ENCODE measurements at places on chromosomes 2 and 18.
A peak's percentile ranks its signal among the peaks of the same experiment; 100 is the strongest.

GRCh38 chr2:35871672-35872071, 483.9 kb upstream of the CRIM1 start:
- DNase-seq, result no peak

- DNase-seq, result no peak
Measured at GRCh38 chr2:241854342-241855244, 4.1 kb downstream of the PDCD1 start.

DNA sequence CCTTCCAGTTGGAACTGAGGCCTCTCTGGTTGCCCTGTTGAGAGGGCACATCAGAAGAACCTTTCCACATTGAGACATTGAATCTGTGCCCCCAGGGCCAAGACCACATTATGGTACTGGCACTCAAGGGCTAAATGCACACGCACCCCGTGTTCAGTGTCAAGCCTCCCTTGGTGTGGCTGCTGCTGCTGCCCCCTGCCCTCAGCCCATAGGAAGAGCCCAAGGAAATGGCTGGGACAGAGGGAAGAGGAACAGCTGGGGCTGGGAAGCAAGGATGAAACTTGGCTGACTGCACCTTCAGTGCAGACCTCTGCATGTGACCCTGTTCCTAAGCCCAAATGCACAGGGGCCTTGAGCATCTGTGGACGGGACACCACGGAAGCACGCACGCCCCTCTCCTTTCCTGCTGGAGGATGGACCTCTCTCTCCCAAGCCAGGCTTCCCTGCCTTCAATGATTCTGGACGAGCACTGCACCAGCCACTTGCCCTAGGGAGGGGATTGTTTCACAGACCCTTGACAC, 40.2 kb downstream of the NIFK start:
- no peak for DNase-seq

DNA sequence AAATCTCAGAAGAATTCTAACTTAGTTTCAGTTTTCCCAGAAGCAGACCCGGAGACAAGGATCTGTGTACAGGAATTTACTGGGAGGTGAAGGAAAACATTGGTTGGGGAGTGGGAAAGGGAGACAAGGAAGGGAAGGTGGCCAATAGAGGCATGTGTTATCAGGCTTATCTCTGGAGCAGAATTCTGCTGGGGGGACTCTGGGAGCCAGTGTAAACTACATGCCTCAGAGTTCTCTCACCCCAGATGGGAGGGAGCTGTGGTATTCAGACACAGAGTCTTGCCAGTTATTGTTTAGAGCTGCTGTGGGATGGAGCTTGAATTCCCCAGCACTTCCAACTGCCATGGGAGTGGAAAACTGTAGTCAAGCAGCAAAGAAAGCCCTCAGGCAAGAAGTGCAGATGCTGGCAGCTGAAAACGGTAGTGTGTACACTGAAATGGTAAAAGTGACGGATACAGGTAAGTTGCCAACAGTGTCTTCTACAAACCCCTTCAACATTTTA, 19.0 kb downstream of the DNPEP start:
- DNase-seq, result no peak

DNA sequence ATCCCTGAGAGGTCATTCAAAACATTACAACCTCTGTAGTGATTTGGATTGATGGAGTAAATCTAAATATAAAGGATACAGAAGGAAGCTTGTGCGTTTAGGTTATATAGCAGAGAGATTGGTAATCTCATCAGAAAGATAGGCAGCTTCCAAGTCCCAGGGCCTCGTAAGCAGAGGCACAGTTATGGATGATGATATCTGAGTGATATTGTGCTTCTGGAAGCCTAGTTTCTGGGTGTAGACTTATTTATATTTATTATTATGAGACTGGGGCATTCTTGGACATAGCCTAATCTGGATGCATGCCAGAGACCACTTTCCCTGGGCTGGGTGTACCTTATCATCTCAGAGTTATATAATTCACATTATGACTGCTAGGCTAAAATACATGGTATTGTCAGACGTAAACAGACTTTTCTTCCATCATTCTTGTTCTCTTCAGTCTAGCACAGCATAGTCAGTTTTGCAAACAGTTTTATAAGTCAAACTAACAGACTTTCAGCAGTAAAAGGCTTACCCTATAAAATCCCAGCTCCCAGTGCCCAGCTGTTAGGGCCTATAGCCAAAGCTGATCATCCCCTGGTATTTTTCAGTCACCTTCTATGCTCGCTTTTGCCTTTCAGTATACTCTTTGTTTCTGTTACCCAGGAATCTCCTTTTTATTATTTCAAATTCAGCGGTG, 47.9 kb downstream of the RAB3GAP1 start:
- no peak for DNase-seq

DNA sequence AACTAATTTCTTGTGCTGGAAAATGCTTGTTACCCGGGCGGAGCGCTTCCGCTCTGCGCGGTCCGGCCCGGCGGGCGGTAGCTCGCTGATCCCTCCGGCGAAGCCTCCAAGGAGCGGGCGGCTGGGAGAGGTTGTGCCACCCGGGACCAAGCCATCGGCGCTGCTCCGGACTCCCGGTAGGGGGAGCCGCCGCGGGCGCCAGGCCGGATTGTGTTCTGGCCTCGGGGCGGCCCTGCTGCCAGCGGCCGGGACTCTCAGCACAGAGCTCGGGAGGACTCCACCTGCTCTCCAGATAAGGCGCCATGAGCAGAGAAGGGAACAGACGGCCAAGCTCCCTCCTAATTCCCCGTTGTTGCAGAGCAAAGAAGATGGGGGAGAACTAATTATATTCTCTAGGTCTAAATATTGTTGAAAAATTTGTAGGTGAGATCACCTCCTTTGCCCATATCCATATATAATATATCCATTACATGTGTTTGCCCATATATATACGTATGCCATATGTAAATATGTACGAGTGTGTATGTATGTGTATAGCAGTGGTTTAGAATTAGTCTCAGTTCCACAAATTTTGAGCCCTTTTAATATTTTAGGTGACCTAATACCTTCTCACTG, 13.8 kb upstream of the SATB2 start:
- no peak for DNase-seq

DNA sequence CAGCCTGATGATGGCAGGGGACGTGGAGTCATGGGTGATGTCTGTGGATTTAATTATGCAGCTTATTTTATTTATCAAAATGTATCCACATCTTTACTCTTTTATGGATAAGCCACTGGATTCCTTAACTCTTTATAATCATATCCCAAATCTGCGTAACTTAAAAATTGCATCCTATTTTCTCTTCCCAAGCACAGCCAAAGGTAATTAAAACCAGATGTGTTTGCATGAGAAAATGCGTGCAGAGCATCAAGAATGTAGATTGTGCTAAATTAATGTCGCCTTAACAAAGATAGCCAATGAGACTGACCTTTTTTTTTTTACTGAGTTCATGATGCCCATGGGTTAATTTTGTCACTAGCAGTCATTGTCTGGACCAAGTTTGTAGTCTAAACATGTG, 10.0 kb downstream of the SH3RF3 start:
- DNase-seq, result no peak

DNA sequence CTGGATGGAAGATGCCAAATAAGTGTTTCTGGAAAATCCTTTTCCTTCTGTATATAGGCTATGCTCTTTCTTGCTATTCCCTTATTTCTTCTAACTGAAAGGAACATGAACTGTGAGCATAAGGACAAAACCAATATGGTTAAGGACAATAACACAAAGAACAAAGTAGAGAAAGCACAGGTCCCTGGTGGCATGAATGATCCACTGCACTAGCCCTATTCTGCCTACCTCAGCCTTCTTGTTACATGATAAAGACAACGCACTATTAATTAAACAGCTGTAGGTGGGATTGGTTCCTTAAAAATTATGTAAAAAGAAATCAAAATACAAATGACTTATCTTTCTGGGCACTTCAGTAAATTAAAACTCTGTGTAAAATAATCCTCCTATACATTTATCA, 1.9 kb upstream of the WDR75 start:
- no peak for DNase-seq

DNA sequence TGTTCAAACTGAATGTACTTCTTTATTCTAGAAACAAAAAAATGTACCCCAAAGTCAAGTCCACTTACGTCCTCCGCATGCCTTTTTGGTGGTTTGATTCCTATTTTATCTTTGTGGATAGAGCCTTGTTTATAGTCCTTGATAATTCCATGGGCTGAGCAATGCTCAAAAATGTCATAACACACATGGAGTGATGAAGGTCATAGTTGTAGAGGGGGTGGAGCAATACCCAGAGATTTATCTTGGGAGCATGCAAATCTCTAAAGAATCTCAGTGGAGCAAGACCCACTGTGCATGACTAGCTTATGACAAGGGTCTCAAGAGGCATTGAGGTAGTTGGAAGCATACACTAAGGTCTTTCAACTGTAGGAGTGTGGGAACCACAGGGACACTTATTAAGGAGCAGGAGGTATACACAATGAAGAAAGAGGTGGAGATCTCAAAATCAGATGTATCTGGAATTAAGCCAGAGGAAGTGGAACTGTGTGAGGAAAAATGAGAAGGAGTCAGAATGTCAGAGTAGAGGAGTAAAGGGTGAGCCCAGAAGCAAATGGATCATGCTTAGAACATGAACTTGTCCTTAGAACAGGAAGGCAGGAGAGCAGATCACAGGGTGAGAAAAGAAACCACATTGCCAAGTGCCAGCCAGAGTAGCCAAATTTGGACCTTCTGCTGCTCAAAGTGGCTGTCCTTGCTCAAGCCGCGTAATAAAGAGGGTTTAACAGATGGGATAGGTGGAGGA, 68.1 kb upstream of the STK39 start:
- no peak for DNase-seq

DNA sequence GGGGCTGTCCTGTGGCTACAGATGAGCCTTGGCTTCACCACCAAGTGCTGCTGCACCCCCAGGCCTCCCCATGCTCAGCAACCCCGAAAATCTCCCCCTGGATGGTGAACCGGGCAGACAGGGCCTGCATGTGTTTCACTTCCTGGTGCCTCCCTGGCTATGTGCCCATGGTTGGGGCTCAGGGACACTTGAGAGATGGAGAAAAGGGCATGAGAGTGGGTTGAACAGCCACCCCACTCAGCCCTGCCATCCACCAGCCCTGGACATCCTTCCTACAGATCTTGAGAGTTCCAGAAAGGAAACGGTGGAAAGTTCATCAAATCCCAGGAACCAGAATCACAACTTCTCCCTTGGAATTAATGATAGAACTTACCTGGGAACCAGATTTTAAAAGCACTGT, 74.7 kb upstream of the TEX51 start:
- DNase-seq, result no peak

DNA sequence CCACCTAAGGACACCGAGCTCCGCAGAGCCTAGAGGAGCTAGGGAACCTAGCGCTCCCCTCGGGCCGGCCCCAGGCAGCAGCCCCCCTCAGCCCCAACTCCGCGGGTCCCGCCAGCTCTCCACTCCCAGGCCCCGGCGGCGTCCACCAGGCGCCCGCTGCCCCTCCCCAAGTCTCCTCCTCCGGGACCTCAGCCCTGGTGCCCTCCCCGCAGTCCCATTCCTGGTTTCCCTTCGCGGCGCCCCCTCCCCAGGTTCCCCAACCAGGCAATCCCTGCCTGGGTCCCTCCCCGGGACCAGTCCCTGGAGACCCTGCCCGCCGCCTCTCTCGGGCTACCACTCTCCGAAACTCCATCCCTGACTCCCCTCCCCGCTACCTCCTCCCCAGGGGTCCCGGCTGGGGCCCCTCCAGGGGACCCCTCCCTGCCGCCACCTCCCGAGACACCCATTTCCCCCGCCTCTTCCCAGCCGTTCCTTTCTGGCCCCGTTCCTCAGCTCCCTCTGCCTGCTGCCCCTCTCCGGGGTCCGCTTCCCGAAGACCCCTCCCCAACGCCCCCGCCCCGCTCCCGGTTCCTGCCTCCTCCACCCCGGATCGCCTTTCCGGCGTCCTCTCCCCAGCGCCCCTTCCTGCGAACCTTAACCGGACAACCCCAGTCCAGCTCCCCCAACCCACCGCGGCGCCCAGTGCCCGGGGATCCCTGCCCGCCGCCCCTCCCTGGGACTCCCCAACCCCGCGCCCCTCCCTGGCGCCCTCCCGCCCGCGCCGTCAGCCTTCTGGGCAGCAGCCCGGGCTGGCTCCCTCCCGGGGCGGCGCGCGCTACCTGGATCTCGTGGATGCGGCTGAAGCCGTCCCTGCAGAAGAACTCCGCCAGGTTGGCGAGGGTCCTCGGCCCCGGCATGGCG, 678 bp downstream of the CYP27C1 start:
- DNase-seq, result peak; percentile 25

DNA sequence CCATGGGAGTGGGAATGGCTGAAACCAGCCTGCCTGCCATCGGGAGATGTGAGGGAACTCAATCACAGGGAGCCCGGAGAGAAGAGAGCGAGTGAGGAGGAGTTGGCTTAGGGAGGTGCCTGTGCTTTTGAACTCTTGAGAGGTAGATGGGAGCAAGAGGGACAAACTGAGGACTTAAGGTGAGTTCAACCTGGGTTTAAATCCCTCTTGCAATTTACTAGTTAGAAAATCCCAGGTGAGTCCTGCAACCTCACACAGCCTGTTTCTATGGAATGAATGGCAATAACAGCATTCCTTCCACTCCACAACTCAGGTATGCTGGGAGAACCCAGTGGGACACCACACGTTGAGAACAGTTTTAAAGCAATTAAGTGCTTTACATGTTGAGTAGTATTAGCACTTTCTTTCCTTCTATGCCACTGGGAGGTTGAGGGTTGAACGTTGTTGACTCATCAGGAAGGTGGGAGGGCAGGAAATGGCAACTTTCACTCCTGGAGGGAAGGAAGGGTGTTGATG, 57.3 kb downstream of the VIT start:
- DNase-seq, result no peak

- no peak for DNase-seq
Measured at GRCh38 chr2:197322724-197323720, 12.4 kb upstream of the ANKRD44 start.

DNA sequence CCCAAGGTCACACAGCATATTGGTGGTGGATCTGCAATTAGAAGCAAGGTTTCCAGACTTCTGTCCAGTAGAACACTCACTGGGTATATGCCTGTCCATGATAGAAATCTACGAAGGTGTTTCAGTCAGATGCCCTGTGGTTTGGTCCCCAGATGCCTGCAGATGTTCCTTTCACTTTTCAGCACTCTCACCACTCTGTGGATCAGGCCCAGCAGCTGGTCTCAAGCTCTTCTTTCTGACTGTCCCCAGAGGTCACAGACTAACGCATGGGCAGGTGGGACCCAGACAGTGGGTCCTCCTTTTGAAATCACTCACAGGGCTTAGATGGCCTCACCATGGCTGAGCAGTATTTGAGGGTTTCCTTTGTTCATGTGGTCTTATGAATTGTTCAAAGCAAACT, 376.5 kb downstream of the ALK start:
- no peak for DNase-seq

GRCh38 chr2:109120166-109120565, 8.8 kb upstream of the SH3RF3 start:
- DNase-seq, result no peak

GRCh38 chr18:34097312-34097711, 127.4 kb downstream of the NOL4 start:
- DNase-seq, result peak; percentile 25

GRCh38 chr2:221444106-221444505, 128.0 kb downstream of the EPHA4 start:
- no peak for DNase-seq

DNA sequence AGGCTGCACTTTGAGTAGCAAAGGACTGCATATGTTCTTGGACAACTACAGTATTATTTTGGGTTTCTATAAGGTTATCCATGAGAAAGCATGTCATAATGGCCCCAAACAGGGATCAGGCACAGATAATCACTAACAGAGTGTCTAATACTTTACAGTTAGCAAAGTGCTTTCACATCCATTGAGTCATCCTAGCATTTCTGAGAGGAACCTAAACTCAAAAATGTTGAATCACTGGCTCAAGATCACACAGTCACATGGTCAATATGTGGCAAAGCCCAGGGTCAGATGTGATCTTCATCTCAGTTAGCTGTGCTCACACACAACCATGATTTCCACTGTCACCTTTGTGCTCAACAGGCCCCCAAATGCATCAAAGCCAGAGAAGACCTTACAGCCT, 156.1 kb upstream of the VRK2 start:
- DNase-seq, result no peak

Data from NCI-H2081 (cell line).